Stomach (tissue), 19 donors: ENCODE measurements at places on chromosomes 2 and 18. TPM values are rescaled to one million over a fixed set of nuclear protein-coding genes. Genes with fewer than 3 reads are reported as not detected.

DNAJC5G gene
- not detected for total RNA-seq

- DNase-seq, result peak; percentile 69
- H3K27ac ChIP-seq, result no peak overlapping the region
- no peak overlapping the region for H3K4me3 ChIP-seq
- no peaks in the 10 kb centered on the region for H3K4me1 ChIP-seq
- H3K27me3 ChIP-seq, result no peaks in the 10 kb centered on the region
- no peaks in the 10 kb centered on the region for H3K36me3 ChIP-seq
These were observed 199.8 kb upstream of the NRP2 start for GRCh38 chr2:205482399-205483081.

GRCh38 chr18:41058351-41059125 is 896.5 kb upstream of the PIK3C3 start:
- no peak for DNase-seq
- H3K4me3 ChIP-seq, result no peak overlapping the region
- H3K4me1 ChIP-seq, result no peaks in the 10 kb centered on the region

DNA sequence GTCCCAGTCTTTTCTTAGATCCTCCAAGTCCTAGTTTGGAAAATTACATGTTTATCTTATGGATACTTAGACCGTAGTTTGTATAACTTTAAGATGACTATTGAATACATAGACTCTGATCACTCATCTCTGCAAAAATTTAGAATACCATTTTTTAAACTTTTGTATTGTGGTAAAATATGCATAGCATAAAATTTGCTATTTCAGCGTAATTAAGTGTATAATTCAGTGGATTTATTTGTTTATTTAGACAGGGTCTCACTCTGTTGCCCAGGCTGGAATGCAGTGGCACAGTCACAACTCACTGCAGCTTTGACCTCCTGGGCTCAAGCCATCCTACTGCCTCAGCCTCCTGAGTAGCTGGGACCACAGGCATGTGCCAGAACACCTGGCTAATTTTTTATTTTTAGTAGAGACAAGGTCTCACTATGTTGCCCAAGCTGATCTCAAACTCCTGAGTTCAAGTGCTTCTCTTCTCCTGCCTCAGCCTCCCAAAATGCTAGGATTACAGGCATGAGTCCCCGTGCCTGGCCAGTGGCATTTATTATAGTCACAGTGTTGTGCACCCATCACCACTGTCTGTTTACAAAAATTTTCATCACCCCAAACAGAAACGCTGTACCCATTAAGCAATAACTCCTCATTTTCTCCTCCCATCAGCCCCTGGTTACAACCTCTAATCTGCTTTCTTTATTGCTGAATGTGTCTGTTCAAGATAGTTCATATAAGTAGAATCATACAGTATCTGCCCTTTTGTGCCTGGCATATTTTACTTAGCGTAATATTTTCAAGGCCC is 90.0 kb downstream of the MAP3K20 start:
- no peaks in the 10 kb centered on the region for H3K27me3 ChIP-seq
- H3K27ac ChIP-seq, result no peak overlapping the region
- no peak for DNase-seq
- H3K36me3 ChIP-seq, result no peaks in the 10 kb centered on the region

- peaks cover 70% of the 10 kb centered on the region for H3K27me3 ChIP-seq
- H3K27ac ChIP-seq, result no peak overlapping the region
- no peaks in the 10 kb centered on the region for H3K36me3 ChIP-seq
- H3K4me3 ChIP-seq, result peak overlapping the region; percentile 56
- no peak for DNase-seq
- peaks cover 71% of the 10 kb centered on the region for H3K4me1 ChIP-seq
These were observed 3.4 kb downstream of the CYP26B1 start for GRCh38 chr2:72144274-72144631.
